Frontal cortex (tissue), 4 donors: ENCODE measurements at places on chromosomes 16 and 17.

- DNase-seq = no peak
These were observed 25.9 kb downstream of the TNRC6A start for GRCh38 chr16:24755201-24755874.

DNA sequence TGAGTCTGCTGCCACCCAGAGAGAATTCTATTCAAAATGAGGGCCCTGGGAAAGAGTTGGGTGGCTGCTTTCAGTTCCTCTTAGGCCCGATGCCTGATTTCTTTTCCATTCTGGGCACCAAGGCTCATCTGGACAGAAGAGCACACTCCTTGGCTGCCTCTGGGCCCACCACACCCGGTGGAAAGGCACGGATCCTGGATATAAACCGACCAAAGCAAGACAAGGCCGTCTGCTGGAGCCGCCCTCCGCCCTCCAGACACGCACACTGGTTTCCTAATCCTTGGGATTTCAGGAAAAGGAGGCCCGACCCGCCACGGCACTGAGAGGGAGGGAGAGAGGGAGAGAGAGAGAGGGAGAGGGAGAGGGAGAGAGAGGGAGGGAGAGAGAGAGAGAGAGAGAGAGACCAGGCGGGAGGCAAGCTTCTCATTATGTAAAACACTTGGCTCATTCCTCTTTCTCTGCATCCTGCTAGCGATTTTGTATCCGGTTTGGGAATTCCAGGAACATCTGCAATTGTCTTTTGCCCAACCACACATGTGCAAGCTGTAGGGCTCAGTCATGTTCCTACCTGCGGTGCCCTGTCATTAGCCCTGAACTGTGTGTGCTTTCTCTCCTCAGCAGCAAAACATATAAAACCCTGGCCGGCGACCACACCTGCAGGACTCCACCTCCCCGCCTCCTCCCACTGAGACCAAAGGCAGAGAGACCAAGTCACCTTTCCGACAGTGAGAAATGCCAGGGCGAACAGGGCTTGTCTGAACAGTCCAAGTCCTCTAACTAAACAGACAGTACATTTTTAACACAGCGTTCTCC is 347.2 kb downstream of the SOX9 start:
- no peak for DNase-seq

DNA sequence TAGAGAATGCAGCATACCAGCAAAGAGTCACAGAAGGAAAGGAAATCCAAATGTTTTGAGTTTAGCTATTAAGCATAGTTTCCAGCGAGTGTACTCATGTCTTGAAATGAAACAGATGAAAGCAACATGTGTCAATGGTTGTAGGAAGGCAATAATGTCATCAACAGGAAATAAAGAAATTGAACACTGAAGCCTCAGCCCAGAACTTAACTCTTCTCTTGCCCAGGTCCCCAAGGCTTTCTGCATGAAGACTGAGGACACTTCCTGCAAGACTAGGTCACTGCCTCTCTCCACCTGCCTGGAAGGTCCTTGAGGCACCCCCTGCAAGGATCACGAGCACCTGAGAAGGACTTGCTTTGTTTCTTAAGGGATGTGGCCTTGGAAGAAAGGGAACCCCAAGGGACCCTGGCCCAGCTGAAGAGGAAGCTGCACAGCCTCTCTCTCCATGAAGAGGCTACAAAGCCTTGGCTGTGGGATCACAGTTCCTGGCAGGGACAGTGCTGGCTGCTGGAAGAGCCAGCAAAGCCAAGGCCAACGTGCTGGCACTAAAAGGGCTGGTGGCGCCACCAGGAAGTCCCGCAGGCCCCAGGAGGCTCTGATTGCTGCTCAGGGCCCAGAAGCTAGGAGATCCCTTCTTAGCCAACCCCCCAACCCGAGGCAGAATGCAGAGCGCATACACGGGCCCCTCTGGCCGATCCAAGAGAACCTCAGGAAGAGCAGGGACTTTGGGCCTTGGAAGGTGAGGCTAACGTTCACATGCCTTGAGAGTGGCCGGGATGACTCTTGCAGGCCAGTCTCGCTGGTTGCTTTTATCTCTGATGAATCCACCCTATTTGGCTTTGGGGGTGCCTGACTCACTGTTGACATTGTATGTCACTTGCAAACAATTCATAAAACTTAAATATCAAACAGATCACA is 23.4 kb upstream of the AXIN2 start:
- no peak for DNase-seq

DNA sequence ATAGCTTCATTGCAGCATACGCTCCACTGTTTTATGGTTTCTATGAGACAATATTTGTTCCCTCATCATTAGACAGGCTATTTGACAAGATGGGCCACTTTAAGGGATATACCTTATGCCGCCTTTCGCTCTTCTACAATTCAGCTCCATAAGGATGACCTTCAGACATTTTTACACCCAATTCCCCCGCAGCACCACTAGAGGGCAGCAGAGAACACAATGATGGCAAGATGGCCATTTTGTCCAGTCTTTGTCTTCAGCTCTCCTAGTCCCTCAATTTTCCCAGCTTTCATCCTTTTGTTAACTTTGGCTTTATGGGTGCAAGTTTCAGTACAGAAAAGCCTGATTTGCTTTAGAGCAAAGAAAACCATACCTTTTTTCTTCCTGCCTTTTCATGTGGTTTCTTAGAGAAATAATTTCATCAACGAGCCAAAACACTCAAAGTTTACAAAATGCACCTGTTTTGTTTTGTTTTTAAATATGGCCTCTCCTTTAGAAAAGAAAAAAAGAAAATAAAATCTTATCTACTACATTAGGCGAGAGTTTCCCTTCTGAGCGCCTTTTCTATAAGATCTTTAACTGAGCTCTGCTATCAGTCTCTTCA is 355.3 kb downstream of the TOX3 start:
- DNase-seq = peak; percentile 48

- DNase-seq = no peak
These were observed 86.8 kb downstream of the CES1 start for GRCh38 chr16:55746081-55746480.

DNA sequence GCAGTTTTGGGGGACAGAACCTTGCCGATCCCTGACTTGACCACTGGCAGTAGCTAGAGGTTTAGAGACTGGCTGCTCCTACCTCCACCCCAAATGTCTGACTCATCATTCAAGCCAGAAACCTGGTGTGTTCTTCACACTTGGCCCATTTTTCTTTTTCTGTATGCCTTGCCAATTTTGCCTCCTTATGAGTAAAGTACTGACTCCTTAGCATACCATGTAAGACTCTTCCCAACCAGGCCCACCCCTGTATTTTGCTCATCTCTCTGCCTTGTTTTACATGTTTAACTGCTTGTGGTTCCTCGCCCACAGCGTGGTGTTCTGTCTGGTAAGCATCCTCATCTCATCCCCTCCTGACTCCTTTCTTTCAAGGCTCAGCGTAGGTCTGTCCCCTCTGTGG is 37.9 kb downstream of the NUP88 start:
- DNase-seq = no peak

DNA sequence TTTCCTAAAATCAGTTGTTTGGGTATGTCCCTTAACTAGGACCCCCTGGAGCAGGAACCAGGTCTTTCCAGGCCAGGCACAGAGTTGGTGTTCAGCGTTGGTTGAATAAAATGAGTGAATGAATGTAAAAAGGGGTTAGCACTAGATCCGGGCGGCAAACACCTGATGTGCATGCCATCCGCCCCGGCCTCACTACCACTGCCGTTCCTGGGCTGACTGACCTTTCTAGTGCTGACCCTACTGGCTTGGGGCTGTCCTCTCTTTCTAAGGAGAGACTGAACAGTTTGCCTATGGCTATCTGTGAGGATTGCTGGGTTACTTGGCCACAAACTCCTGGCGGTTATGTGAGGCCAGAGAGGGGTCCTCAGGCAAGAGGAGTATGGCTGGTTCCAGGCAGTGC is 10.1 kb upstream of the PHF12 start:
- DNase-seq = no peak

GRCh38 chr17:1190751-1191331 is 11.1 kb upstream of the ABR start:
- no peak for DNase-seq

DNA sequence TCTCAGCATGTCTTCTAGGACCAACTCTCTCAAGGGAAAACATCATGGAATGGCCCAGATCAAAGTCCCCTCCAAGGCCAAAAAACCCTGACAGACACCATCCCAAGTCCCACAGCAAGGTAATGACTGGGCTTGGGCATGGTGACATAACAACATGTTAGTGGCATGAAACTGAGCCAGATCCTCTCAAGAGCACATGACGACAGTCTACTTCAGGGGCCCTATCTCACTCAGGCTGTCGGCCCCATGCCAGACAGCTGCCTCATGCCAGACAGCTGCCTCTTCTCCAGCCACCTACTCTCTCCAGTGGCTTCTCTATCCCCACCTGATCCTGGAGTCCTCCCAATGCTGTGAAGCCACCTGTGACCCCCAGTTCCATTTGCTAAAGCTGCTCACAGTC is 18.4 kb downstream of the HSD11B2 start:
- no peak for DNase-seq

DNA sequence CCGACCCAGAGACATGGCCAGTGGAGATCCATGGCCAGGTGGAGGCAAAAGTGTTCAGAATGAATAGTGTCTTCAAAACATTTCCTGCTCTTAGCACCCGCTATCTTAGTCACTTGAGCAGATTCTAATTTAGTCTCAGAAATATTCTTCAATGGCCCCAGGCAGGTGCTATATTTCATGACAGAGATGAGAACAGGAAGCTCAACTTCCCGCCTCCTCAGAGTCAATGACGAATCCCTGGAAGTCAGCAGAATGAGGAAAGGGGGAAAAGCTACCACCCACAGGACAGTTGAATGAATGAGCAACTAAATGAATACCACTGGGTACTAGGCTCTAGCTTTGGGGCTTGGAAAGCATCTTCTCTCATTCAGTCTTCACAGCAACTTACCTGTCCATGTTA is 147.2 kb downstream of the ASIC2 start:
- DNase-seq = no peak

DNA sequence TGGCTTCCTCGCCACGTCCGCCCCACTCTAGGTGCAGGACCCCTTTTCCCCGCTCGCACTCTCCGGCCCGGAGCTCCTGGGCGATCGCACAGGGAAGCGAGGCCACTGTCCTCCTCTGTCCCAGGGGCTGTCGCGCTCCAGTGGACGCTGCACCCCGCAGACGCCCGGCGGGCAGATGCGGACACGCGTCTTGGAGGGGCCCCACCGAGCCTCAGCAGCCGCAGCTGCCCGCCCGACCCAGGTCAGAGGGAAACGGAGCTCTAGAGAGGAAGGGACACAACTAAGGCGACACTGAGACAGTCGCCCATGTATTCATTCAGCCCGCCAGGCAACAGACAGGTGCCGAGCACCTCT is 726 bp upstream of the SLC13A5 start:
- no peak for DNase-seq

DNA sequence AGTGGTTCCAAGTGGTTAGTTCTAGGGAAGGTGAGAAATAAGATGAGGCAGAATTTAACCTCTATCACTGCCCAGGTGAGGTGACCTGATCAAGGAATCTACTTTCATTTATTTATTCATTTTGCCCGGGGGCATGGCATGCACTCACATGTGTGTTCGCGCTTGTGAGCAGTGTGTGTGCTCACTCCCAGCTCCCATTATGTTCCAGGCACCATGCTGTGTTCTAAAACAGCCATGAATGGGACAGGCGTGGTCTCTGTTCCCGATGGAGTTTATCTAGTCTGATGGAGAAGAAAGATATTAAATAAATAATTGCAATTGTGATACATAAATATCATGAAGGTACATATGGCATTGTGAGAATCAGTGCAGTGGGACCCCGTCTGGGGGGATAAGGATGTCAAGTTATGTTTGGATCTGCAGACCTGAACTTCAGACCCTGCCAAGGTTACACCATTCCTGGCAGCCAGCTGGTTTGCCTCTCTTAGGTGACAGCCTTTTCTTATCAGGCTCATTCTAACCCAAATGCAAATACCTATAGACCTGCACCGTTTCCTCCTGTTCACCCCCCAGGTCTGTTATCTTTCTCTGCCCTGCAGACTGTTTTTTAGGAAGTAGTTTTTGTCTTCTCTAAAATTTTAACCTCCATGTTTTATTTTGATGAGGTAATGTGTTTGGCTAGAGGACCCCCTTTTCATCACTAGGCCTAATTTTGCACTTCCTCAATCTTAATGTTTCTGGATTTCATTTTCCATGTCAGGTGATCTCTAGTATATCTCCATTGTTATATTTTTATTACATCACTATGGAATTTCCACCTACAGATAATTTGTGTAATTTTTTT is 11.8 kb downstream of the CYB5B start:
- no peak for DNase-seq

DNA sequence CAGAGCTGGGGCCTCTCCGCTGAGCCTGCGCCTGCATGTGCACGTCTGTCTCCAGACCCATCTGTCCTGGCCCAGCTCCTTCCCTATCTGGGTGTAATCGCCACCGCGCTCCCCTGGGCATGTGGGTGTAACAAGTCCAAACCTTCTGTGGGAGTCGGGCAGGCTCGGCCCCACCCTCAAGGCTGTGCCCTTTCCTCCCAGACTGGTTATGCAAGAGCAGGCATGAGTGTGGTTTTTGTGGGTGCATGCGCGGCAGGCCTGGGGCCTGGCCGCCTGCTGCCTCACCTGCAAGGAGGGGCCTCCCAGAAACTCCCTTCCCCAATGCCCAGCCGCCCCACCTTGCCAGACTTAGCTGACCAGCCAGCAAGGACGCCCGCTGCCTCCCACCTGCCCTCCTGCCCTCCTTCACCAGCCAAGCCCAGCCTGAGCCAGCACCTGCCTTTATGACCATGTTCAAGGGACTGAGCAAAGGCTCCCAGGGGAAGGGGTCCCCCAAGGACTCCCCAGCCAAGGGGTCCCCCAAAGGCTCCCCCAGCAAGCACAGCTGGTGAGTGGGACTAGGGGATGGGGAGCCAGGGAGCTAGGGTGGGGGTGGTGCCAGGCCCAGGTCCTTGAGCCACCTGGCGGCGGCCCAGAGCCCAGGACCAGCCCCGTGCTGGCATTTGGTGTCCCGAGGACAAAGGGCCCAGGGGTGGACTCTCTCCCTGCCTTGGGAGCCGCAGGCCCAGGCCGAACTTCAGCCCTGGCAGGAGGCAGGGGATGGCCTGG is at the start of gene EVPLL:
Gene EVPLL, plus strand, starts transcription at position 342 of the 768 bp plus-strand sequence. CDS start 3,160 bp downstream, outside the sequence.
- DNase-seq = no peak

DNA sequence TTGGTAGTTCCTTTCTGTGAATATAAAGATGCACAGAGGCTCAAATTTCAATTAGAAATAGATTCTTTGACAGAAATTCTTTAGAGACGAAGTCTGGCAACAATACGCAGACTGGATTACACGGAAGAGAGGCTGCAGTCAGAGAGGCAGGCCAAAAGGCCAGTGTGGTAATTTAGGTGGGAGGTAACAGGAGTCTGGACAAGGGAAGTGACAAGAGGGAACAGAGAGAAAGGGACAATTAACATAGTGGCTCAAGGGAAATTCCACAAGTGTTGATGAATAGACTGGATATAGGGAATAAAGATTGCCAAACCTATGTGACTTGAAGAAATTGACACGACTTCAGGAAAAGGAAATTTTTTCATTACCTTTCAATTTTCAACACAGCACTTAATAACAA is 54.6 kb downstream of the STX8 start:
- no peak for DNase-seq

- no peak for DNase-seq
These were observed 55.5 kb upstream of the DLX4 start for GRCh38 chr17:49913226-49914095.
